NCI-H2081 (cell line): ENCODE measurements at places on chromosomes 2 and 18.
A peak's percentile ranks its signal among the peaks of the same experiment; 100 is the strongest.

GRCh38 chr2:177682836-177683660 is 290.5 kb downstream of the AGPS start:
- DNase-seq, result no peak

GRCh38 chr18:75507636-75508035 is 80.1 kb upstream of the SMIM21 start:
- no peak for DNase-seq

GRCh38 chr2:217162533-217162932 is 302.7 kb upstream of the TNP1 start:
- peak; percentile 18 for DNase-seq

GRCh38 chr2:222753251-222753824 is 81.9 kb downstream of the MOGAT1 start:
- peak; percentile 83 for DNase-seq

- DNase-seq, result no peak
Observed at GRCh38 chr2:38394903-38395341, 17.8 kb upstream of the ATL2 start.
